ENCODE measurements at places on chromosomes 5 and 9. TPM values are rescaled to one million over a fixed set of nuclear protein-coding genes. Genes with fewer than 3 reads are reported as not detected.

Gene LCN15
- 17.2 TPM for total RNA-seq

Gene KCNV2
- not detected for total RNA-seq

DNA sequence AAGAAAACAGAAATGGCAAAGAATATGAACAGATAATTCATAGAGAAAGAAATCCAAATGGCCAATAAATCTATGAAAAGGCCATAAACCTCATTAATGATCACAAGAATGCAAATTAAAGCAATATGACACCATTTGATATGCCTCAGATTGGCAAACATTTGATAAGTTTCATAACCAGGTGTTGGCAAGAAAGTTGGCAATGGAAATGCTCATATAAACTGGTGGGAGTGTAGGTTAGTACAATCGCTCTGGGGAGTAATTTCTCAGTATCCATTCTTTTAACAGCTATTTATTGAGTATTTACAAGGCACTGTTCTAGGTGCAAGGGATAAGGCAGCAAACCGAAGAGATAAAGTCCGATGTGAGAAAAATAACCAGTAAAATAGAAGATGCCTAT is 154.5 kb downstream of the TTLL11 start:
- no peak for DNase-seq

DNA sequence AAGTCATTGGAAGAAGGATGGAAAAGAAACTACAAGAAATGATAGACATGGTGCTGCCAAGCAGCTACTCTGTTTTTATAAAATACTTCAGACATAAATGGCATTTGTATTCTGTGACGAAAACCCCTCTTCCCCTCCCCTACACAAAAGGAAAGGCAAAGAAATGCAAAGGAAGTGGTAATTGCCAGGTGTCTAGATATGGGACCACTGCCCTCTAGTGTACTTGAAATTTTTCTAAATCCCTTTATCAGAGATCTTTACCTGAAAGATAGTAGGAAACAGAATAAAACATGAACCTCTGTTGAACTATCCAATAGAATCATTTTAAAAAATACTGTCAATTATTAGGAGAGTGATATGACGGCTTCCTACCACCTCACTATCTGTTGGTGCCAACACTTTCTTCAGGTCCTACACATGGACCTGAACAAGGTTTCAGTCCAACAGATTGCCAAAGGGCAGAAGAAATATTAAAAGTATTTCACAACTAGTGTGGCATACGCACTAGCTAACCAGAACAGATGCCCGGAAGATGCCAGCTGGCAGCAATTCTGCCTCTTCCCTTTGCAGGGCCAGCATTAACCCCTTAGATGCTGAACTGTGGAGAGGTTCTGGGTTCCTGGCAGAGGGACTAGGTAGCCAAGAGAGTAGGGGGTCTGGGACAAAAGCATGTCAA is 104.1 kb downstream of the TSSK1B start:
- DNase-seq: no peak

DNA sequence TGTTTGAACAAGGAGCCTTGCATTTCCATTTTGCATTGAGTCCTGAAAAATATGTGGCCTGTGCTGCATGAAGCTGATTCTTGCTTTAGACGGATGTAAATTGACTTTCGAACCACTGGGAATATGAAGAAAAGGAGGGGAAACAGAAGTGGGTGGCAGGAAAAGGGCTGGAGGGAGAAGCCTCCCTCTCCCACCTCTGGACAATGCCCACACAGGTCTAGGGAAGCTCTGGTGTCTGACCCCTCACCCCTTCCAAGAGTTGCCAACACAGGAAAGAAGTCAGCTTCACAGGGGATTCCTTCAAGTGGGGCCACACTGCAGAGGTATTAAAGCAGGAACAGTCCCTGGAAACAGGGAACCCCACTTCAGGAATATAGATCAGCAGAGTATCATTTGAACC is 52.2 kb downstream of the ZNF366 start:
- no peak for DNase-seq

Gene CDX1
- 306 TPM for total RNA-seq

DNA sequence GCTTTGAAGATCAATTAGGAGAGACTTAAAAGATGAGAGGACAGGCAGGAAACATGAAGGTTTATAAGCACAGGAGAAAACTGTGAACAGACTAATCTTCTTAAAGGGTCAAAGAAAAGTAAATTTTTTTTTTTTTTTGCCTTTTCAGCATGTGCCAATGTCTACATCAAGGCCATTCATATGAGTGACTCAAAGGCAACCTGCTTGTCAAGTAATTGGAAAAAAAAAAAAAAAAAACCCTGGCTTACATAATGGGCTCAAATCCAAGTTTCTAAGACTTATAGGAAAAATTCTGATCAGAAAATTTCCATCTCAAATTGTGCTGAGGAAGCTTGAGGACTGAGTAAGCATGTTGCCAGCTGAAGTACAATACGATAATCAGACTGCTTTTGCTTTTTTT is 15.9 kb downstream of the PPP2R2B start:
- no peak for DNase-seq

DNA sequence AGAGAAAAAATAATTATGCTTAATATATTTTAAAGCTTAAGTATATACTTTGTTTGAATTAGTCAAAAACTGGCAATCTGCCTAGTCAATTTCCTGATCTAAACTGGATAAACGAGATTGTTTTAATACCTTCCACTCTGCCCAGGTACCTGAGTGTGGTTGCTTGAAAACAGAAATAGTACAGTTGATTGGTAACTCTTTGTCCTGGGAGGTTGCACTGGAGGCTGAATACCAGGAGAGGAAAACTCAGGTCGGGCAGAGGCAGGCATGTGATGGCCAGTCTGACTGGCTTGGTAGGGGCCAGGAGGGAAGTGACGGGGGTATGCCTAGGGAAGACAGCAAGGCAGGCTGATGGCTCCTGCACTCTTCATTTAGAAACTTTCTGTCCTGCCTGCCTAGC is 80.2 kb downstream of the PIK3R1 start:
- DNase-seq: no peak

- no peak for DNase-seq
These were observed 898.5 kb upstream of the SEMA6A start for GRCh38 chr5:117473165-117473564.
